ENCODE measurements at places on chromosomes 3 and 15.

DNA sequence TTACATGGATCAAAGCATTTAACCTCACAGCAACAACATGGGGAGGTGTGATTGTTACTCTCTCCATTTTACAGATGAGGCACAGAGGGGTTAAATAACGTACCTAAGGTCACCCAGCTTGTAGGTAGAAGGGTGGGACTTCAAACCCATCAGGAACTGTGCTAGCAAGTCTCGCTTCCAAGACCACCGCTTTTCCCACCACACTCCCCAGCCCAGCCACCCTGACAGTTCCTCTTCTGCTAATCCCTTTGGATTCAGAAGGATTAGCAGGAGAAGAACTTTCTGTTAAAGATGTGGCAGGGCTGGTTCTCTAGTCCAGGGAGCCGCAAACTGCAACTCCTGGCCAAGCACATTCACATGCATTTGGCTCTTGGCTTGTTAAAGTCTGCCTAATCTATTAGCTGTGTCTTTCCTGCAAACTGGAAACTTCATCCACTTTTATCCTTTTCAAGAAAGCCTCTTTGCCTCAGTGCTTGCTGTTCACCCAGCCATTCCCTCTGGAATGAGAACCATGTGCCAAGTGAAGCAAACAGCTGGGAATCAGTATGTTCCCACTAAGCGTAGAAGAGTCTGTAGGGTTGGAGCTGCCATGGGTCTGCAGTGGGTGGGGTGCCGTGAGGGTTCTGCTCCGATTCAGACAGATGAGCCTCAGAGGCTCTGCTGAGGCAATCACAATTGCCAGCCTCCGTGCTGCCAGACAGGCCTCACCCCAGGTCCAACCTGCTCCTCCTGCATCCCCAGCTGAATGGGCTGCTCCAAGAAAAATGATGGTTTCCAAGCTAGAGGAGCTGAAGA, 44.6 kb downstream of the POMGNT2 start:
- DNase-seq = no peak

- no peak for DNase-seq
These were observed 131.0 kb upstream of the KLHL25 start for GRCh38 chr15:85925649-85926237.

DNA sequence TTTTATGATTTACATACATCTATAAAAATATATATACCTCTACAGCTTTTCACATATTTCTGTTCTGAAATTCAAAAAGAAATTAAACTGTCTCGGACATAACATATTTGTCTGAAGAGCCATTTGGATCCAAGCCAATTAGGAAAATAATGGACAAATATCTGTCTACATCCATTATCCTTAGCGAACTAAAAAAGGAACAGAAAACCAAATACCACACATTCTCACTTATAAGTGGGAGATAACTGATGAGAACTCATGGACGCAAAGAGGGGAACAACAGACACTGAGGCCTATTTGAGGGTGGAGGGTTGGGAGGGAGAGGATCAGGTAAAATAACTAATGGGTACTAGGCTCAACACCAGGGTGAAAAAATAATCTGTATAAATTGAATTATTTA, 829.4 kb upstream of the ALCAM start:
- no peak for DNase-seq

GRCh38 chr3:155661760-155662159, 83.1 kb downstream of the PLCH1 start:
- DNase-seq = no peak

GRCh38 chr3:145727476-145727875, 433.5 kb downstream of the PLOD2 start:
- no peak for DNase-seq

GRCh38 chr15:51681303-51681963, at the start of gene SCG3:
Gene SCG3, plus strand, starts transcription at chr15:51681503. Its CDS starts 253 bp downstream, at chr15:51681756.
- peak; percentile 82 for DNase-seq

DNA sequence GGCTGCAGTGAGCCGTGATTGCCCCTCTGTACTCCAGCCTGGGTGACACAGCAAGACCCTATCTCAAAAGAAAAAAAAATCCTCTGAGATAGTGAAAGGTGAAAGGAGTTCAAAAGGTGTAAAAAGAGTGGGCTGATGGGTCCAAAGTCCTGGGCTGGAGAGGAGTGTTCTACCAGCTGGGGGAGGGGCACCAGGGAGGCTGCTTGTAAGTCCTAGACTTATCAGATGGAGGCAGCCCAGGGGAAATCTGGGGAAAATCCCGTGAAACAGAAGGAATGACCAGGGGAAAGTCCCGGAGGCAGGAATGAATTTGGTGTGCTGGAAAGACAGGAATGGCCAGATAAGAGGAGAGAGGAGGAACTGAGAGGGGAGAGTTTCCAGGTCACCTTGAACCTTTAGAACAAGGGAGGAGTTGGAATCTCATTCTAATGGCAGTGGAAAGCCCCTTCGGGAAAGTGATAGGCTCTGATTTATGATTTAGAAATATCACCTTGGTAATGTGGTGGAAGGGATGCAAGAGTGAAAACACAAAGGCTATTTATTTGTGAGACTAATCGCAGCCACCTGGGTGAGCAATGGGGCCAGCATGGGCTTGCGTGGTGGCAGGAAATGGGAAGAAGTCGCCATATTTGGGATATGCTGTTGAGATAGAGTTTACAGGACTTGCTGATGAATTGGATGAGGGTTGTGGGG, 23.4 kb upstream of the PPP4R2 start:
- DNase-seq = no peak

GRCh38 chr3:119796368-119796767, 14.5 kb downstream of the NR1I2 start:
- DNase-seq = no peak

- DNase-seq = no peak
These were observed 243.6 kb downstream of the ZIC1 start for GRCh38 chr3:147652651-147653366.

DNA sequence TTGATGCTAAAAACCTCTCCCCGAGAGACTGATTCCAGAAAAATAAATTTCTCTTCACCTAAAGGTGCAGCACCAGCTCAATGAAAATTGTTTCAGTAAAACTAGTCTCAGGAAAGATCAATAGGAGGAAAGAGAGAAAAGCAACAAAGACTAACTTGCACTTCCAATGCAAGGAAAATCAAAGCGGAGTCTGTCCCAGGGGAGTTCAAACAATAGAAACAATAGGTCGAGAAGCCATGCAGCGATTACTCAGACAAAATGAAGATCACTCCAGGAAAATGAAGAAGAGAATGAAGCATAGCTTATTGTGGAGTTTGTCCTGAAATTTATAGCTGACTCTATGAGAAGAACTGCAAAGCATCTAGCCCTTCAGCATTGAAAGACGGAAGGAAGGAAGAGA, 105.1 kb upstream of the FRMD4B start:
- DNase-seq = no peak

Measured in stimulated activated CD8-positive, alpha-beta memory T cell treated with anti-CD3 and anti-CD28 coated beads, Interleukin-4, amount 100 ng/mL, for 48 hours (primary cell).